ENCODE measurements at places on chromosomes 16 and 17. TPM values are rescaled to one million over a fixed set of nuclear protein-coding genes. Genes with fewer than 3 reads are reported as not detected.

FNDC8 gene
- total RNA-seq: not detected

ITGB4 gene
- 1.0 TPM for total RNA-seq

ATP2C2 gene
- total RNA-seq: not detected

SSTR5 gene
- total RNA-seq: not detected

DNAJA3 gene
- 68.7 TPM for total RNA-seq

ACSM3 gene
- total RNA-seq: 10.1 TPM

CMIP gene
- 98.8 TPM for total RNA-seq

NHLRC4 gene
- 0.94 TPM for total RNA-seq

NEUROD2 gene
- total RNA-seq: not detected

SLC4A1 gene
- not detected for total RNA-seq

CFAP97D1 gene
- total RNA-seq: not detected

POLR3K gene
- 40.4 TPM for total RNA-seq

ZPBP2 gene
- 0.19 TPM for total RNA-seq

MYCBPAP gene
- total RNA-seq: 13.9 TPM

CDRT15 gene
- total RNA-seq: not detected

KRT20 gene
- not detected for total RNA-seq

TMEM114 gene
- total RNA-seq: not detected

C16orf96 gene
- 0.14 TPM for total RNA-seq

RAB37 gene
- total RNA-seq: 51.7 TPM

CACNG5 gene
- not detected for total RNA-seq

NPIPB9 gene
- 2.0 TPM for total RNA-seq

DCAKD gene
- total RNA-seq: 34.3 TPM

CD300LG gene
- total RNA-seq: not detected
